Cardiac septum (tissue), 1 donor: ENCODE measurements at places on chromosomes 5 and 9. TPM values are rescaled to one million over a fixed set of nuclear protein-coding genes. Genes with fewer than 3 reads are reported as not detected.

STING1 gene
- total RNA-seq, result 85.3 TPM

GABRA1 gene
- total RNA-seq, result not detected

PFN3 gene
- not detected for total RNA-seq

ACTBL2 gene
- not detected for total RNA-seq

PKN3 gene
- total RNA-seq, result 6.2 TPM

SLC25A48 gene
- total RNA-seq, result not detected

DIPK1B gene
- 28.3 TPM for total RNA-seq

CTNNAL1 gene
- total RNA-seq, result 72.8 TPM

FOXD4L3 gene
- total RNA-seq, result not detected

TOR4A gene
- 13.9 TPM for total RNA-seq

PCDHGC5 gene
- 6.1 TPM for total RNA-seq

IRX1 gene
- 1.2 TPM for total RNA-seq

NR4A3 gene
- 22.4 TPM for total RNA-seq

KIF4B gene
- total RNA-seq, result 0.13 TPM

NR6A1 gene
- 2.2 TPM for total RNA-seq

LHX3 gene
- total RNA-seq, result not detected

SLC34A3 gene
- total RNA-seq, result not detected

UBQLN1 gene
- total RNA-seq, result 107 TPM

DNAJA1 gene
- total RNA-seq, result 87.6 TPM

PDLIM4 gene
- total RNA-seq, result 8.8 TPM

CTXN3 gene
- total RNA-seq, result not detected

OMD gene
- total RNA-seq, result 6.5 TPM

PCDHAC1 gene
- 0.19 TPM for total RNA-seq

ANKRD34B gene
- not detected for total RNA-seq

OR1J2 gene
- total RNA-seq, result not detected

TSLP gene
- 3.7 TPM for total RNA-seq

FOXD4L5 gene
- total RNA-seq, result 0.11 TPM

TNC gene
- total RNA-seq, result 26.4 TPM

JAKMIP2 gene
- total RNA-seq, result 0.11 TPM

NAIF1 gene
- 6.2 TPM for total RNA-seq

PCDHB12 gene
- 1.1 TPM for total RNA-seq

SPINK5 gene
- 0.16 TPM for total RNA-seq

ACOT12 gene
- not detected for total RNA-seq

CER1 gene
- not detected for total RNA-seq

DRD1 gene
- total RNA-seq, result 0.05 TPM

OR1L8 gene
- not detected for total RNA-seq

DMRTA1 gene
- 0.38 TPM for total RNA-seq

LPAR1 gene
- 10.6 TPM for total RNA-seq

PHAX gene
- total RNA-seq, result 30.1 TPM

ANKRD33B gene
- total RNA-seq, result 15.2 TPM

SPACA9 gene
- total RNA-seq, result 5.4 TPM

NXNL2 gene
- not detected for total RNA-seq

FBP2 gene
- total RNA-seq, result not detected

TAF1L gene
- not detected for total RNA-seq

WHRN gene
- 0.35 TPM for total RNA-seq

SPRY4 gene
- total RNA-seq, result 20.6 TPM

AGXT2 gene
- total RNA-seq, result not detected
